ENCODE measurements at places on chromosomes 5 and 9.

DNA sequence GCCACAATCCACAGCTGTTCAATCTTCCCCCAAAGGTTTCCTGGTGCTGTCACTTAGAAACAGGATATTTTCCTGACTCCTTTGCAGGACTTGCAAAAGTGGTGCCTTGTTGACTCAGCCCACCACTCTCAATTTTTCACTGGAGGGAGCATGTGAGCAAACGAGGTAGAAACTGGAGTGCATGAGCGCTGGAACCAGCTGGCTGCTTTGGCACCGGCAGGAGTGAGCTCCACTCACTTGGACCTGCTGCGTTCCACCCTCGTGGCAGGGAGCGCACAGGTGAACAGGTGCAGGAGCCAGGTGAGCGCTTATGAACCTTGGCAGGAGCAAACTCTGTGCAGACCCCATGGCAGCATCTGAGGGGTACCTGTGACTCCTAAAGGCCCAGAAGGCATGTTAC lies 364.1 kb upstream of the RORB start:
- no peak for DNase-seq

GRCh38 chr5:180049185-180049548 lies 22.4 kb downstream of the RNF130 start:
- DNase-seq, result no peak

DNA sequence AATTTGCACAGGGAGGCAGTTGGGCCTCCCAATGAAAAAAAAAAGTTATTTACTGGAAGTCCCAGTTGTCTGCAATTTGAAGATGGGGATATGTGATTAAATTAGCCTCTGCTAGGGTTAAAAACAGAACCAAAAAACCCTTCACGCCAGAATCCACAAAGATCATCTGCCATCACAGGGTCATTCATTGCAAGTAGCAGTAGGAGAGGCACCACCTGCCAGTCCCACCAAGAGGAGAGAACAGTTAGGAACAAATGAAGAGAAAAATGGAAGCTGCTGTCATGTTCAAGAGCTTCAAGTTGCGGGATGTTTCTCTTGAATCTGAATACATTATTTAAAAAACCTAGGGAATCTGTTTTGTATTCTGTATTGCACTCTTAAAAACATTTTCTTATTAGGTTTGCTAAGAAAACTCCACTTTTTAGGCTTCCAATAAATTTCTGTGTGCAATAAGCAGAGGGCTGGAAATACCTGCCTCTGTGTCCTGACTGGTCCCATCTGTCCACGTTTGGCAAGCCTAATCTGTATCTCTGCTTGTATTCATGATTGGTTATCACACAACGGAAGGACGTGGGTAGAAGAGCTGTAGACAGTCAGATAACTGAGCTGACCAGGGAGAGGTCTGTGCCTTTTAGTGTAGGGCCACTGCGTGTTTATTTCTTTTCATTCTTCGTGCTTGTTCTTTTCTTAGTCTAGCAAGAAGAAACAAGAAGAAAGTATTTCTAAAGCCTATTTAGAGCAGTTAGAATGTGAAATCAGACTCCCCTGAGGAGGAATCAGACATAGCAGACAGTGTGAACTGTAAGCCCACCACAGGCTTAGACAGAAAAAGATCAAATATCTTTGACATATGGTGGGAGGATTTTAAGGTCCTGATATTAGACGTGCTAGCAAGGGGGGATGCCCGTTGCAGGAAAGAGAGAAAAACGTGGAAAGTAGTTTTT lies 630.6 kb upstream of the SEMA6A start:
- peak; percentile 92 for DNase-seq

- no peak for DNase-seq
Measured at GRCh38 chr5:172791726-172792445, 20.9 kb upstream of the DUSP1 start.

DNA sequence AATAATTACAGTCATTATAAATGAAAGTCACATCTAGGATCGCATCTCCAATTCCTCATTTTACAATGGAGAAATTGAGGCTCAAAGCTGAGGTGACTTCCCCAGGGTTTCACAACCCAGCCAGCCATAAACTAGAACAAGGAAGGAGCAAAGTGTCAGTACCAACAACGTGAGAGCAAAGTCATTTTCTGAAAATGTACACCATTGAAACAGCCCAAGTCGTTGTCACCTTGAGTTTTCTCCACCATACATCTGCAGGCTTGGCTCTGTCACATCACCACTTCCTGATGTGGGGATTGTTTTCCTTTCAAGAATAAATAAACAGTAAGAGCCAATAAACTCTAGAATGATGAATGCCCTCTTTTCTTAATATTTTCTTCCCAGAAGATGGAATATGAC lies 184.5 kb upstream of the PTGER4 start:
- no peak for DNase-seq

GRCh38 chr5:125987677-125988255 lies 435.4 kb upstream of the GRAMD2B start:
- no peak for DNase-seq

GRCh38 chr5:112210430-112211005 lies 208.6 kb downstream of the EPB41L4A start:
- no peak for DNase-seq

- DNase-seq, result no peak
Measured at GRCh38 chr5:65190328-65191053, 291.2 kb downstream of the ADAMTS6 start.

- no peak for DNase-seq
Measured at GRCh38 chr5:3429962-3430361, 165.7 kb upstream of the IRX1 start.

- DNase-seq, result no peak
Measured at GRCh38 chr9:17021387-17021970, 113.4 kb upstream of the CNTLN start.

DNA sequence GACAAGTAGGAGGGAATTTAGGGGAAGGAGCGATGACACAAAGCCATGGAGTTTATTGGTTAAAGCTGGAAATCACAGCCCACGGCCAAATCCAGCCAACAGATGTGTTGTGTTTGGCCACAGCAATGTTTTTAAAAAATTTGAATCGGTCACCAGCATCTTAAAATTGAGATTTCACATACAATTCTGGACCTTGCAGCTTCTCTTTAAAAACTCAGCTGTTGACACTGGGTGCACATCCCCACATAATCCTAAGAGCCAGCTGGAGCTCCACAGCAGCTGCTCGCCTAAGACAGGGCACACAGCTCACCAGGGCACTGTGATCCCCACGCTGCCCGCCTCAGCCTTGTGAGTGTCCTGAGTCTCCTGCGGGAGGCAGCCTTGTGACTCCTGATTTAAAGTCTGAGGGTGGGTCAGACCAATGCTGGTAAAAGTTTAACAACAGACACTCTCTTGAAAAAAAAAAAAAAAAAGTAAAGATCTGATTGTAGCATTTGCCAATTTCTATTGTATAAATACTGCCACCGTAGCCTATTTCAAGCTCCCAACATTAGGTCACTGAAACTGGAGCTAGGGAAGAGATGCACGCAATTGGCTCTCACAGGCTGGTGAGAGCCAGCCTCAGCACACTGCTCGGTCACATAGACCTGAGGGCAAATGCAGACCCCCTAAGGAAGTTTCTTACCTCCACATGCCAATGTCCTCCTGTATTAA lies 124.8 kb downstream of the HSD17B3 start:
- DNase-seq, result no peak

GRCh38 chr9:116147821-116148220 lies 5.8 kb upstream of the PAPPA start:
- DNase-seq, result no peak

DNA sequence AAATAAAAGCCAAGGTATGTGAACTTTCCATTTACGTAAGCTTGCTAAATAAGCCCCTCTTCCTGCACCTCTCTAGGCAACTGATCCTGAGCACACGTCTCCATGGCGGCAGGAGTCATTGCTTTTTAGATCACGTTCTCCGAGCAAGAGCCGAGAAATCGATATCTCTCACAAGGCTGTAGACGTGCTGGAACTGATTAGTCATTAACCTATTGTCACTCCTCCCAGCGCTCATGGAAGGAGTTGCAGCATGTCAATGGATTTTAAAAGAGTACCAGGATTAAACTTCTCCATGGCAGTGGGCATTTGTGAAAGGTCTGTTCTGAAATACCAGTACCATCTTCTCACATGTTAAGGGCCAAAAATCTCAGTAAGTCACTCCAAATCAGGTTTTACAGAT lies 4.7 kb upstream of the ADCY2 start:
- DNase-seq, result no peak

GRCh38 chr5:175202463-175203068 lies 241.4 kb downstream of the DRD1 start:
- DNase-seq, result no peak

GRCh38 chr5:33282157-33282556 lies 158.6 kb upstream of the TARS1 start:
- DNase-seq, result no peak

DNA sequence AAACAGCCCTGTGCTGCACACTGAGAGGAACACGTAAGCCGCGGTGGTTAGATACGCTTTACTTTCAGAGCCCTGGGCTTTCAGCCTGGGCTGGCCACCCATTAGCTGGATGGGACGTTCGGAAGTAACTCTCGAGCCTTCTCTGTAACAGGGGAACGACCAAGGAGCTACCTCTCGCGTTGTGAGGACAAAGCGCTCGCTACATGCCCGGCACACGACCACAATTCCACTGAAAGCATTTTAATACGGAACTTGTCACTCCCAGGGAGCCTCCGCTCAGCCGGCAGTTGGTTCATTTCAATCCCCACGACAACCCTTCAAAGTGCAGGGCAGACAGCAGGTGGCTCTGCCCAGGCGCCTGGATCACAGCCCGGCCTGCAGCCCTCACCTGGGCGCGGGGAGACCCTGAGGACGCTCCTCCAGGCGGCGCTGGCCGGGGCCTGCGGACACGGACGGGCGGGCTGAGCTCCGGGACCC lies 368 bp downstream of the SURF1 start:
- DNase-seq, result no peak
